Aortic smooth muscle cell (primary cell): ENCODE measurements at places on chromosomes 4 and X. TPM values are rescaled to one million over a fixed set of nuclear protein-coding genes. Genes with fewer than 3 reads are reported as not detected.

Gene TEC
- total RNA-seq: 0.37 and 0.92 TPM in 2 replicates

Gene WNK3
- 0.12 and 0.26 TPM in 2 replicates for total RNA-seq

Gene EVC2
- 9.2 and 9.6 TPM in 2 replicates for total RNA-seq

Gene GAGE13
- not detected in 2 replicates for total RNA-seq

Gene FAM53A
- total RNA-seq: 1.3 and 1.8 TPM in 2 replicates

Gene LRP2BP
- 0.56 and 0.79 TPM in 2 replicates for total RNA-seq

Gene TCEAL9
- 184 and 202 TPM in 2 replicates for total RNA-seq
